Stimulated activated CD4-positive, alpha-beta T cell treated with anti-CD3 and anti-CD28 coated beads, Interleukin-12 subunit alpha, Interleukin-12 subunit beta, amount 100 ng/mL, for 48 hours (primary cell): ENCODE measurements at places on chromosomes 6 and 20.
A peak's percentile ranks its signal among the peaks of the same experiment; 100 is the strongest.

DNA sequence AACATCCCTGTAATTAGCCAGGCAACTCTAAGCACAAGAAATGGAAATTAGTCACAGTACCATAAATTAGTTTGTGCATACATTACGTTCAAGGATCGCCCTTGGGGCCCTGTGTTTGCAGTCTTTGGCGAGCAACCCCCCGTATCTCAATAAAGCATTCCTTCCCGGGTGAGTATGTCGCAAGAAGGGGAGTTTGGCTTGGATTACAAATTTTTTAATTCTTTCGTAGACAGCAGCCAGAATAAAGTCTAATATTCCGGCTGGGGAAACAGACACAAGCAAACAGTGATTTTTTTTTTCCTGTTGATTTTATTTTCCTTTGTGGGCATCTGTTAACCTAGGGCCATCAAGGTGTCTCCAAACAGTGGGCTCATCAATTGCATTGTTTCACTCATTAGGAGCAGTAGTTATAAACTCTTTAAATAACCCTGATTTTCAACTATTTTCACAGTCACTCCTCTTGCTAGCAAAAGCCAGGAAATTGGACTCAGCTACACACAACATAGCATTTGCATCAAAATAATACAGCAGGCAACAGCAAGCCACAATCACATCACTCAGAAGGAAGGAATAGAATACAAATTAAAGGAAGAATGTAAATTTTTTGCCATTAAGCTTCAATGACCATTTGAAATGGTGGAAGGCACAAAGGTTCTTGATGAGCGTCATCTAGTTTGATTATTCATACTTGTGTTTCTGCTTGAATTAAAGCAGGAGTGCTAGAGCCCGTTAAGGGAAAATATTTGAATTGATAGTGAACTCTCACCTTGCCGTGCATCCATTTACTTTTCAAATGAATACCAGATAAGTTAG lies 85.3 kb downstream of the LINC00237 start:
- no peak for DNase-seq

DNA sequence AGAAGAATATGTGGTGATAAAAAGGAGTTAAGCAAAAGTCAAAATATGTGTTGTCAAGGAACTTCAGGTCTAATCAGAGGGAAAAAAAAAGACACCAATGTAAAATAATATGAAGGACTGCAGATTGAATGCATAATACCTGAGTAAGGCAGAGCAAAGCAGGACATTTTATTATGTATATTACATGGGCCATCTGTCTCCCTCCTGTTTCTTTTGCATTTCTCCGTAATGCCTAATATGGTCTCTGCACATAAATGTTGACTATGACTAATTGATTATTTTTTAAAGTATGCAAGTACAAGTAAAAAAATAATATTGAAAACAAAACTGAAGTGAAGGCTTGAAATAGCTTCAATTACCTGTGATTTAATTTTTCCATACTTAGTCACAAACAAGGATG lies 384.7 kb upstream of the MAN1A1 start:
- DNase-seq: no peak

DNA sequence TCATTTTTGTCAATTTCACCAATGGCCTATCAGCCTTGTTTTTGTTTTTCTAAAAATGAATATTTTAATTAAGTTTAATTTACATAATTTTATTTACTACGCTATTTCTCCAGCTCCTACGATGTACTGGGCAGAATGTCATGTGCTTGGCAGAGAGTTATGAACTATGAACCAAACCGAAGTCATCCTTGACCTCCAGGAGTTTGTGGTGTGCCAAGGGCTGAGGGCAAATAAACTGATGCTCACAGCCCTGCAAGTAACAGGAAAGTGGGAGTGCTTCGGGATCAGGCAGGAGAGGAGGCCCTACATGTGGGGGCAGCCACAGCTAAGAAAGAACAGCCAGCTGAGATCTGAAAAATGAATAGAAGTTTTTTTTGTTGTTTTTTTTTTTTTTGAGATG lies 38.6 kb downstream of the ZNF217 start:
- no peak for DNase-seq

GRCh38 chr20:31818376-31818908 lies 714 bp upstream of the MYLK2 start:
- no peak for DNase-seq

GRCh38 chr6:31359581-31359980 lies 2.6 kb upstream of the HLA-B start:
- DNase-seq: no peak

GRCh38 chr20:58907320-58908137 lies 55.0 kb downstream of the GNAS start:
- DNase-seq: no peak

DNA sequence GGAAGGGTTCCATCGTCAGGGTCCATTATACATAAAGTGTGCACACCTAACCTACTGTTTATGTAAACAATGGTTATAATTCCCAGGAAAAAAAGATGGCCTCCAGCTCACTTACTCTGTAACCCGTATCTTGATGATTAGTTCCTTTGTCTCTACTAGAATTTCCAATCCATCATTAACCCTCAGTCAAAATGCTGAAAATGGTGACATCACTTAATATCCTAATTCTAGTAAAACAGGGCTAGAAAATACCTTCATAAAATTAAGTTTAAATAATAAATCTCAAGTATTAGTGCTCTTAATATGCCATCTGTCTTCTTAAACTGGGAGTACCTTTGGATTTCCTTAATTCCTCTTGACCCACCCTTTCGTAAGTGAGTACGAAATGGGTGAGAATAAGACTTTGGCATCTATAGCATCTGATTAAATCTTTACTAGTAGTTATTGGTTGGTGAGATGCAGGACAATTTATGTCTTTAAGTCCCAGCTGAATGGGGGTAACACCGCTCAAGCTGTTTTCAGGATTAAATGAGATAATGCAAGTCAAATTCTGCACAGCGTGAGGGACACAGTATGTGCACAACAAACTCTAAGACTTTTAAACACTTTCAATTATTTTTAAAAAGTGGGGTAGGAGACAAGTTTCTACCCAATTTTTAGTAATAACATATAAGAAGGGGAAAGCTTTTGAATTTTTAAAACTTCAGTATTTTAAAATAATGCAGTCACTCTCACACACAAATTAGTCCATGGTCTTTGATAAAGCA lies 1.6 kb downstream of the HMGN3 start:
- DNase-seq: no peak

- no peak for DNase-seq
Measured at GRCh38 chr6:155548576-155548975, 92.9 kb upstream of the NOX3 start.

DNA sequence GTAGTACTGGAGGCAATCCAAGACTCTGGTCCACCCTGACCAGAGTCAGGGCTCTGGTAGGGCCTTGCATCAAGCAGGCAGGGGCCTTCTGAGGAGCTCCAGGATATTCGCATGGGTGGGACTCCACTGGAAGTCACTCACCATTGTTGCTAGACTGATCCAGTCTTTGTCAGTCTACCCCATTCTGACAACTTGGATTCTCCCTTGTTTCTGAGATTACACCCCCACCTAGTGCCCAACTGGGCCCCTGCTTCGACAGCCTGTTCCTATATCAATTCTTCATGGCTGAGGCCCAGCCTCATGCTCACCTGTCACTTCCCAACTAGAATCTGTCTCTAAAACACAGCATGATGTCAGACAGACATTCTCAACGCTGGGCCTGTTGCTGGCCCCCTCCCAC lies 5.2 kb downstream of the SLC35D3 start:
- DNase-seq: no peak

DNA sequence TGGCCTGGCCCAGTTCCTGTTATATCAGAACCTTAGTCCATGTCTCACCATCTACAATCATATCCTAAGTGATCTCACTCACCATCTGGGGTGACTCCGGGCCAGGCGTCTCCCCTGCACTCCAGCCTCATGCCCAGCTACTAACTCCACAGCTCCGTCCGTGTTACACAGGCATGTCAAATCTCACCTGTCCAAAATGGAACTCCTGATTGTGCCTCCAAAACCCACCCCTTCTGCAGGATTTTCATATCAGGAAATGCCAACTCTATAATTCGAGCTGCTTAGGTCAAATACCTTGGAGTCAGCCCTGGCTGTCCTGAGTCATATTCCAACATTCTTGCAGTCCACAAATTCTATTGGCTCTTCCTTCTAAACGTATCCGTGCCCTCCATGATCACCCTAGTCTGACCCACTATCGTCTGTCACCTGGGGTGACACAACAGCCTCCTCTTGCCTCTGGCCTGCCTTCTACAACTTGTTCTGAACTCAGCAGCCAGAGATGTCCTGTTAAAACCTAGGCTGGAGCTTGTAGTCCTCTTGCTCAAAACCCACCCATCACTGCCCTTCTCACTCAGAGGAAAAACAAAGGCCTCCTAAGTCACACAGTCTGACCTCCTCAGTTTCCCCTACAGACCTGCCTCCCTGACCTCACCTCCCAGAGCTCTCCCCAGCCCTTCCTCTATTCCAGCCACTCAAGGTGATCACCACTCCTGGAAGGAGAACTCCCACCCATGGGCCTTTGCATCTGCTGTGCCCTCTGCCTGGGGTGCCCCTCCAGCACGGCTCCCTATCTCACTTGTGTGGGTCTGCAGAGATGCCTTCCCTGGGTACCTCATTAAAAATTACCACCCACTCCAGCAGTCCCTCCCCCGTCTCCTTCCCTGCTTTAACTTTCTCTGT lies 85.3 kb upstream of the SIRPA start:
- no peak for DNase-seq

- DNase-seq: peak; percentile 62
Measured at GRCh38 chr20:54103067-54103761, 32.8 kb upstream of the BCAS1 start.

DNA sequence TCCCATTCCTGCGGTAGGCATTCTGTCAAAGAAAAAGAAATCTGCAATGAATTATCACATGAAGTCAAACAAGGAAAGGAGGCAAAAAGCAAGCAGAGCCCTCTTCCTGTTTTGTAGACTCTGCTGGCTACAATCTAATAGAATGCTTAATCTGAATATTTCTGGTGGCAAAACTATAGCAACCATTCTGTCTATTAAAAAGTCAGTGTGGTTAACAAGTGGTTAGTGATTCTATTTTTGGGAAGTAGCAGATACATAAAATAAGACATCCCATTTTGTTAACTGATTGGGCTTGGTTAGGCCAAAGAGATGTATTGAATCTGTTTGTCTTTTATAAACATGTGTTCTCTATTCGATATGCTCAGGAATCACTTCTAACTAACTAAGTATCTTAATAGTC lies 442.3 kb downstream of the CDC5L start:
- no peak for DNase-seq

DNA sequence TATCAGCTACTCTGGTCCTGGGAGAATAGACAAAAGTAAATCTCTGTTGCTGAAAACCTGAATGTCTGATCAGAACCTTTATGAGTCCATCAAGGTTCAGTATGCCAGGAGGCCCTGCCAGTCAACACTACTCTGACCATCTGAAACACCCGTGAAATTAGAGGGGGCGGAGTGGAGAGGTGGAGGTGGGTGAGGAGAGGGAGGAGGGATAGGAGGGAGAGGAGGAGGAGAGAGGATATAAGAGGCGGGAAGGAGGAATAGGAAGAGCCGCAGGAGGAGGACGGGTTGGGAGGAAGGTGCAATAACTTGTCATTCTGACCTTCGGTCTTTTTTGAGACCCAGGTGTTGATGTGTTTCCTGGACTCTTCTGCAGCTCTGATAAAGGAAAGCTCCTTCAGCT lies 8.0 kb downstream of the SERPINB9 start:
- no peak for DNase-seq

DNA sequence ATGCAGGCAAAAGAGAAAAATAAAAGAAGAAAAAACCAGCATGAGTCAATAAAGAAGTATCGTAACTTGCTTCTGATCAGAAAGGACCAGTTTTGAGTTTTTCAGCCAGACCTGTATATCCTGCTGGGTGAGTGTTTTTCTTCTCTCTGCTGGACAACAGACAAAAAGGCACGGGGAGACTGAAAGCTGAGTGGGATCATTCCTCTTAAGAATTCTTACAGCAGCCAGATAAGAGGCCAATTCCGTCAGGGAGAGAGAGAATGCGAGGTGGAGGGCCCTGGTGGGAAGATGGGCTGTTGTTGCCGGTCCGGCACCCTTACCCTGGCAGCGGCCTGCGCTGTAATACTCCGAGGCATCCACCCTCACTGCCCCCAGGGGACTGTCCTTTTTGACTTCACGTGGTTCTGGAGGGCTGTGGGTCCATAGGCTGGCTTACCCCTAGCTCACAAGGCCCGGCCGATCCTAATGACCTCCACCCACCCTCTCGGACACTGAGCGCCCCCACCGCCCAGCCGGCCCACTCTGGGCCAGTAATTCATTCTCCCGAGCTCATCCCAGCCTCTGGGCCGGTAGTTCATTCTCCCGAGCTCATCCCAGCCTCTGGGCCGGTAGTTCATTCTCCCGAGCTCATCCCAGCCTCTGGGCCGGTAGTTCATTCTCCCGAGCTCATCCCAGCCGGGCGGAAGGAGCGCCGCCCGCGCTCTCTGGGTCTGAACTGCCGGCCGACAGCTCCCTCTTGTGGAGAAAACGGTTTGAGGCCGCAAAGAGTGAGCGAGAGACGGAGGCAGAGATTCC lies 118.3 kb upstream of the SIRPA start:
- DNase-seq: peak; percentile 92

DNA sequence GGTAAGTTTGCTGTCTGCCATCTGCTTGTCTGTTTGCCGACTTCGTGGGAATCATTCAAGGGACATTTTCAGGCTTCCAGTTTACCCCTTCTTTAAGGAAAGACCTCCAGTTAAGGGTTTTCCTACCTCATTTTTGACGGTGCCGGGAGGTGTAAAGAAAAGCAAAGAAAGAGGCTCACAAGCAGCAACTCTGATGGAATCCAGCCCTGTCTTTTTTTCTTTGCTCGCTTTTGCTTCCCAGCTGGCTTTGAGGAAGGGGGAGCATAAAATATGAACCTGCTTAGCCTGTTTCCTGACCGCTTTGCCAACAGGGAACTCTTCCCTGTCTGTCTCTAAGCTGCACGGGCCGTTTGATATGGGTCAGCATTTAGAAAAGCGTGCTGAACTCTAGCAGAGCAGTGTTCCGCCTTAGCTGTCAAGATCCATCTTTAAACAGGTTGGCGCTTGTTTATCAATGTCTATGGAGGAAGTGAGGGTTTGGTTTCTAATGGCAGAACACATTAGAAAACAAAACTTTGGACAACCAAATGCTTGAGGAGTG lies 13.8 kb downstream of the SYTL3 start:
- DNase-seq: no peak

DNA sequence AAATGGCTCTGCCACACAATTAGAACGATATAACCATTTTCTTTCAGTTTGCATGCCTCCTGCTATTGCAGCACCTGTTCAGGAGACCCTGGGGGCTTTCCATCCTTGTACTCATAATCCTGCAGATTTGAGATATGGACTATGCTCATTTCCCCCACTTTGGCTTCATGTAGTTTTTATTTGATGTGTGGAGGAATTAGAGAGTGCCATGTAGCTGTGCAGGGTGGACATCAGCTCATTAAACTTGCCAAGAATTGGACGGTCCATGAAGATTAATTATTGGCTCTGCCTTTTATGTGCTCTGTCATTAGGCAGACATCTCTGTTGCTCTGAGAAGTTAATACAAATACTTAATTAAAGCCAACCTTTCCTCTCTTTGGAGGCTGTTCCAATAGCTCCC lies 66.2 kb upstream of the CD83 start:
- DNase-seq: no peak

- no peak for DNase-seq
Measured at GRCh38 chr6:3193102-3193849, 34.2 kb downstream of the TUBB2B start.

- no peak for DNase-seq
Measured at GRCh38 chr6:38610050-38610625, 29.6 kb downstream of the BTBD9 start.
